Natural killer cell treated with Interleukin-12 subunit alpha and Interleukin-12 subunit beta and Interleukin-15 and Interleukin-18, amount 100 ng/mL, for 72 hours (primary cell): ENCODE measurements at places on chromosomes 3 and 15.

- no peak for DNase-seq
These were observed 212.2 kb upstream of the PROK2 start for GRCh38 chr3:71997066-71997653.

- DNase-seq: no peak
These were observed 407.5 kb upstream of the THBS1 start for GRCh38 chr15:39173426-39173825.

- no peak for DNase-seq
These were observed 80.9 kb upstream of the ARHGEF26 start for GRCh38 chr3:154040283-154040682.

- DNase-seq: no peak
These were observed 34.0 kb upstream of the ZNF280D start for GRCh38 chr15:56767315-56767714.

DNA sequence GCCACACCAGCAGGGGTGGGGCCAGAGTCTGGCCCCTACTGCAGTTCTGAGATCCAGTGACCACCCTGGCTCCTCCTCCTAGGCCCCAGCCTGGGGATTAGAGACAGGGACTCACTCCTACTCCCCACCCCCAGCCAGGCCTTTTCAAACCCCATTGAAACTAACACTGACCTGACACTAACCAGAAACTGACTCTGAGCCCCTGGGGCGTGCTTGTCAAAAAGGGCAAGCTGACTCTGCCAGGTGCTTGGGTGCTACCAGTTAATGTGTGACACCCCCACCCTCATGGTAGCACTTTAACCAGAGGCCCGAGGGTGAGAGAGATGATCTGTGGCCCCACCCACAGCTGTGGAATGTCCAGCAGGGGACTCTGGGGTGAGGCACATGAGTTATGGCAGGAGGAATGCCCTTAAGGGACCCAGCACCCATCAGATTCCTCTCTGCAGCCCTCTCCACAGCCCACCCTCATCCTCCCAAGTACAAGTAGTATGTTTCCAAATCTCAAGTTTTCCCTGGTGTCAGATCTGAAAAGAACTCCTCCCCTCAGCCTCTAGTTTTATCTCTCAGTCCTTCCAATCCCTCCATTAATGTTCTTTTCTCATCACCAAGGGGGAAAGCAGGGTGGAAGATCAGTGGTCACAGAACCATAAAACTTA, 1.4 kb downstream of the PTH1R start:
- DNase-seq: no peak

DNA sequence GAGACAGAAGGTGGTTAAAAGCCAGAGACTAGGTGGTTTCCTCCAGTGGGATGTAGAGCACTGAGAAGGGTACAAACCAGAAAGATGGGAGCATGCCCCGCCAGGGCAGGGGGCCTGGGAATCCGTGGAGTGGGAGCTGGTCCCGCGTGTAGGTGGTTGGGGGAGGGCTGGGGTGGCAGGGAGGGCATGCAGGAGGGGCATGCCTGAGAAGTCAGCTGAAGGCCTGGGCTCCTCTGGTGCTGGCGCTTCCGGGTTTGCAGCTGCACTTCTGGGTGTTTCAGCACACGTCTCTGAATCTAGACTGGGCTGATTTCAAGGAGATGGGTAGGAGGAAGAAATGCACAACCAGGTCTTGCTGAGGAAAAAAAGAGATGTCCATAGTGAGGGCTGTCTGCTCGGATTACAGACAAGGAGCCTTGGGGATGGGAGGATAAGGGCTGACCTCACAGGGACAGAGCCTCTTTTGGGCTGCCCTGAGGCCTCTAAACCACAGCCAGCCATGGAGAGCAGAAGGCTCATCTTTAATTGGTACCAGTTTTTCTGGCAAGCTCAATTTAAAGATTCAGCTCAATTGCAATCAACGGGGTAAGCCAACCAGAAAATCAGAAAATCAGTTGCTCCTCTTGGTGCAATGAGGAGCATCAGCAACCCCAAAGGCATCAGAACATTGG, 151.9 kb downstream of the FAM43A start:
- DNase-seq: no peak

DNA sequence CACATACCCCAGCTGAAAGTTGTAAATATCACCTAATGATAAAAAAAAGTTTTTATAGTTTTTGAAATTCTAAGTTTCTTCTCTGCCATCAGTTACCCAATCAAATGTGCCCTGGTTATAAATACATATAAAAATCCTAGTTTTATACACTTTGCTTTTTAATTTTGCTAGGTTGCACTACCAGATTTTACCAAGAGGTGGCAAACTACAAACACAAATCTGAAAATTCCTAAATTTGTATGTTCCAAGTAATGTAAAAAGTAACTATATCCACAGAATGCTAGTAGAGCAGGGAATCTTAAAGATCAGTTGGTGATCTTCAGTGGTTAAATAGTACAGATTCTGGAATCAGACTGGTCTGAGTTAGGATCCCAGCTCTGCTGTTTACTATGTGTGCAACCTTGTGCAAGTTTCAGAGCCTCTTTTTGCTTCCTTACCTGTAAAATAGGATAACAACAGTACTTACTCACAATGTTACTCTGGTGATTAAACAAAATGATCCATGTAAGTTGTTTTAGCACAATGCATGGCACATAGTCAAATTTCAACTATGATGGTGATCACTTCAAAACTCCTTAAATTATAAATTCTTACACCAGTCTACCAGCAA, 11.0 kb downstream of the TRPM7 start:
- DNase-seq: no peak

- DNase-seq: no peak
These were observed 6.2 kb downstream of the H1-8 start for GRCh38 chr3:129549006-129549800.

- DNase-seq: peak; percentile 61
These were observed 109.6 kb upstream of the UMPS start for GRCh38 chr3:124620600-124621063.

DNA sequence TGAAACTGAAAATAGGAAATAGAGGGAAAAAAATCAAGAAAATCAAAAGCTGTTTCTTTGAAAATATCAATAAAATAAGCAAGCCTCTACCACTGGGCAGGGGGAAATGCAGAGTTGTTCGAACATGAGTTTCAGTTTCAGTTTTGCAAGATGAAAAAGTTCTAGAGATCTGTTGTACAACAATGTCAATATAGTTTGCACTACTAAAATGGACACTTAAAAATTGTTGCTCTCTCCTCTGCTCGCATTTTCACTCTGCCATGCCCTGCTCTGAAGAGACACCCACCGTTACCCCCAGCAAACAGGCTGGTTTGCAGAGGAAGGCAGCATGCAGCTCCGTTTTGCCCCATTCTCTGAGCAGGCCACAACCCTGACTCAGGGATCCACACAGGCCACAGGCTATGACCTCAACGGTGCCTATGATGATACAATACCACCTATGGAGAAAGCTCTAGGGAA, 64.5 kb downstream of the ZNF148 start:
- no peak for DNase-seq

GRCh38 chr15:66951531-66952320, 113.7 kb upstream of the SMAD3 start:
- no peak for DNase-seq

DNA sequence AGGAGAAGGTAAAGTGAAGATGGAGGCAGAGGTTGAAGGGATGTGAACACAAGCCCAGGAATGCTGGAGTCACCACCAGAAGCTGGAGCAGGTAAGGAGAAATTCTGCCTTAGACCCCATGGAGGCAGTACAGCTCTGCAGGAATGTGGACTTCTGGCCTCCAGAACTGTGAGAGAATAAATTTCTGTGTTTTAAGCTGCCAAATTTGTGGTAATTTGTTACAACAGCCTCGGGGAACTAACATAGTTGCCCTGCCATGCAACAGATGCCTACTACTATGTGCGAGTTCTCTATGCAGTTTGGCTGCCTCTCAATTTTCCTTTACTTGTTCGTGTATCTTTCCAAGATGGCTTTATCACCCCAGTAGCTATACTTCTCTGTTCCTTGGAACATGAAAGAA, 394.1 kb downstream of the TUSC7 start:
- DNase-seq: no peak

GRCh38 chr15:68888419-68888818, 41.9 kb upstream of the SPESP1 start:
- DNase-seq: no peak

- no peak for DNase-seq
These were observed 103.0 kb downstream of the MAGI1 start for GRCh38 chr3:65935724-65936123.

DNA sequence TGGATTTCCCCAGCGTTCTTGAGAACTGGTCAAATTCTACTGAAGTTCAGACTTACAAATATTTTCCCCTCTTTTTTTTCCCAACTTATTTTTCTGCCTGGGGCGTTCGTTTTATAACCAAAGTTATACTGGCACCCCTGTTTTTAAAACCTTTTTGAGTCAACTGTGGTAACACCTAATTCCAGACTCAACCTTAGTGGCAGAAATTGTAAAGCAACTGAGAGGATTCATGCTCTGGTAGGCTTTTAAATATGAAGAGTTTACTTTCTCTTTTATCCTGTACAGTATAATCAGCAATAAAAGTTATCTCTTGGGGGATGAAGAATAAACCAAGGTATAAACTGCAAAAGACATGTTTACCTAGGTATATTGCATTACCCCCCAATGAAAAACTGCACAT, 2.3 kb downstream of the IL5RA start:
- DNase-seq: no peak

- no peak for DNase-seq
These were observed 168.5 kb upstream of the NSMCE3 start for GRCh38 chr15:29437888-29438702.

DNA sequence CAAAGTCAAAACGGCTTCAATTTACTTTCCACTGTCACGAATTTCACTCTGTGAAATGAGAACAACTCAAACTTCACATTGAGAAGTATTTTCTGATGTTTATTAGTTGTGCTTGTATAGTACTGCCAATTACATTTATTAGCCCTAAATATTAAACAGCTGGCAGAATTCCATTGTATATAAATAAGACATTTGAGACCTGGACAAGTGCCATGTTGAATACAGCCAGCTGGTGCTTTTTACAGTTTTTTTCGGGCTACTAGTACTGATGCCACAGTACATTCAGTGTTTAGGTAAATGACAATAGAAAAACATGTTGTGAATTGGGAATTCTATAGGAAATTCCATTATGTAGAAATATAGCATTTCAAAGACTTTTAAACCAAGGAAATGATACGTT, 79.0 kb downstream of the EPHA3 start:
- DNase-seq: no peak

- no peak for DNase-seq
These were observed 50.5 kb downstream of the SRGAP3 start for GRCh38 chr3:9198899-9199335.

DNA sequence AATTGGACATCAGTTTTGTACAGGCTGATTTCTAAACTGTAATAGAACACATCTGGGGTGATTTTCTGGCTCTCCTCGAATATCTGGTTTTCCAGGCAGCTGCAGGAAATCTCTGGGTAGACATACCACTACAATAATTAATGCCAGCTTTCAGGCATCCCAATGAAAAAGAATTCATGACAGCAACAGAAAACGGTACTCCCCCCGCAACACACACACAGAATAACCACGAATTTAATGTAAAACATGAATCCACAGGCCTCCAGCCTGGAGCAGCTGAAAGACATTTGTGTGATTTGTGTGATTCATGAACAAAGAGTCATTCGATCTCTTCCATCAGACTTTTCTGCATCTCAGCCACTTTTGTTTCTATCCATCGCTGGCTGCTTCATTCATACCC, 262.2 kb downstream of the MAGI1 start:
- DNase-seq: no peak

GRCh38 chr15:94745371-94745770, 514.0 kb downstream of the MCTP2 start:
- no peak for DNase-seq

DNA sequence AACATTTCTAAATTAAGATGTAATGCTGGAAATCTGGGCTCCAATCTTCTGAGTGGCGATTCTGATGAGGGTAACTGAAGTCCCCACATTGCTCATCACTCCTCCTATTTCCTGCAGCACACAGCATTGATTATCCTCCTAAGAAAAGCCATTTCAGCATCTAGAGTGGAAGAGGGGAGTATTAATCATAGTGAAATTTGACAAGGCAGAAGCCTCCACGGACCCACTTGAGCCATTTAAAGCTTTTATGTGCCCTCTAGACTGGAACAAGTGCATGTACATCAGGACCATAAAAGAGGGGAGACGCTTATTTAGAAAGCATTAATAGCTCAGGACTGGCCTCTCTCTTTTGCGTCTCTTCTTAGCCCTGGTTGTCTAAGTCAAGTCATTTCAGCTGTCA, 25.8 kb downstream of the AQP9 start:
- no peak for DNase-seq

DNA sequence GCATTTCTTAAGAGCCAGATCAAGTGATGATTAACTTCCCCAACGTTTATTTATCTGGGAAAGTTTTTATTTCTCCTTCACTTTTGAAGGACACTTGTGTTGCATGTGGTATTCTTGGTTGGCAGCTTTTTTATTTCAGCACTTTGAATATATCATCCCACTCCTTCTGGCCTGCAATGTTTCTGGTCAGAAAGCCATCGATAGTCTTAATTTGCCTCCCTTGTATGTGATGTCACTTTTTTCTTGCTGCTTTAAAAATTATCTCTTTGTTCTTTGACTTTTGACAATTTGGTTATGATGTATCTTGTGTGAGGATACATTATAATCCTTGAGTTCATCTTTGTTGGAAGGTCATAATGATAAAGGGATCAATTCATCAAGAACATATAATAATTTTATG, 503.2 kb downstream of the OTOL1 start:
- no peak for DNase-seq

DNA sequence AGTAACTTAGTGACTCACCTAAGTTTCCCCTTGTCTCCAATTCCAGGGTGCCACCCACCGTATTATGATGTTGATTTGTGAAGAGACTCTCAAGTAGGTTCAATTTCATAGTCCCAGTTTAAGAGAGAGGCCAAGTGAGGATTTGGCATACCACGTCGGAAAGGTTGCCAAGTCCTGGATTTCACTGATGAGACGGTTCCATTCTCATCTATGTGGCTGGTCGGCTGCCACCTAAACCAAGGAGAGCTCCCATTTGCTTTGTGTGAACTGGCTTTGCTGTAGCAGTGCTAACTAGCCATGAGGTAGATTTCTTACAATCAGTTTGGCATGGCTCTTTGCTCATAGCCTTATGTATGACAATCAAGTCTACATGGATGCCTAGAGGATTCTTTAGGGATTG, 653.6 kb downstream of the NLGN1 start:
- DNase-seq: no peak

DNA sequence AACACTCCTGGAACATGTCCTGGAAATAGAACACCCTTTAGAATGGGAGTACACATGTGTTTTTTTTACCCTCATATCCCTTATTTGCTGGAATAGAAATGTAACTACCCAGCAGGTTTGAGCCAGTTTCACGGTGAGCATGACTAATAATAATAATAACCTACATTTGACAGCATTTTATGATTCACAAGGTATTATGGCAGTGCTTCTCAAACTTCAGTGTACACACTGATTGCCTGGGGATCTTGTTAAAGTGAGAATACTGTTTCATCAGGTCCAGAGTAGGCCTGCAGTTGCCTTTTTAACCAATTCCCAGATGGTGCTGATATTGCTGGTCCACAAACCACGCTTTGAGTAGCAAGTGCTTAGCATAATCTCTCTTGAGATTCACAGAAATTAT, 63.9 kb downstream of the NFKBIZ start:
- no peak for DNase-seq

- no peak for DNase-seq
These were observed 29.8 kb upstream of the CLRN1 start for GRCh38 chr3:151002003-151002981.
